ENCODE measurements at places on chromosomes 1 and 21.

- no peak for DNase-seq
These were observed 77.7 kb upstream of the PLPPR5 start for GRCh38 chr1:99082366-99082765.

GRCh38 chr1:32242341-32242851 is 4.6 kb upstream of the FAM167B start:
- DNase-seq = peak; percentile 32

- no peak for DNase-seq
These were observed 1.4 kb upstream of the CFAP298 start for GRCh38 chr21:32613436-32614043.

GRCh38 chr1:225699336-225699735 is 46.4 kb upstream of the ENAH start:
- DNase-seq = no peak
